B cell (primary cell): ENCODE measurements at places on chromosomes 7 and 10. TPM values are rescaled to one million over a fixed set of nuclear protein-coding genes. Genes with fewer than 3 reads are reported as not detected.
A peak's percentile ranks its signal among the peaks of the same experiment; 100 is the strongest.

- H3K27me3 ChIP-seq, result no peaks in the 10 kb centered on the region
- H3K27ac ChIP-seq, result no peak overlapping the region
- no peak for DNase-seq
- H3K36me3 ChIP-seq, result no peaks in the 10 kb centered on the region
- H3K4me1 ChIP-seq, result no peaks in the 10 kb centered on the region
- no peak overlapping the region for H3K4me3 ChIP-seq
Observed at GRCh38 chr7:112510001-112510742, 29.4 kb downstream of the LSMEM1 start.

DNA sequence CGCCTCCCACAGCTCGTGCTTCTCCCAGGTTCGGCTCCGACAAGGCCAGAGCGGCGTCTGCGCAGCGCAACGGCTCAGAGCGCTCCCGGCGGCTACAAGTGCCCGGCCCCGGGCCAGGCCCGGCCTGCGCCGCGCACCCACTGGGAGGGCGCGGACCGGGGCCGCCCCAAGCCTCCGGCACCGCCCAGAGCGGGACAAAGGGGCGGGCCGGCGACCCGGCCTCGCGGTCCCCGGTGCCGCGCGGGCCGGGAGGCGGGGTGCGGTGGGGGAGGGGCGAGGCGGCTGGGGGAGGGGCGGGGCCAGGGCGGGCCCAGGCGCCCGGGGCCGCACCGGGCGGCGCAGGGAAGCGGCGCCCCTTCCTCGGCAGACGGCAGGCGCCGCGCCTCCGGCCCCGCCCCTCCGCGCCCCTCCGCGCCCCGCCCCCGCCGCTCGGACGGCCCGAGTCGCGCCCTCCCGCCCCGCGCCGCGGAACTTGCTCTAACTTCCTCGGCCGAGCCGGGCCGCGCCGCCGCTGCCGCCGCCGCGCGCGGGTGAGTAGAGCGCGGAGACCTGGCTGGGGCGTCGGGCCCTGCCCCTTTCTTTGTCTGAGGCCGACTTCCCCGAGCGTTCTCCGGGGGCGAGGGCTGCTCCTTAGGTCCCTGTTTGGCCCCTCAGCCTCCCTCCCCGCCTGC lies at the start of gene TSPAN14:
Gene TSPAN14, plus strand, starts transcription at position 469 of the 671 bp plus-strand sequence. CDS start 34,924 bp downstream, outside the sequence.
- peaks cover 47% of the 10 kb centered on the region for H3K4me1 ChIP-seq
- peak; percentile 88 for DNase-seq
- H3K36me3 ChIP-seq, result no peaks in the 10 kb centered on the region
- H3K4me3 ChIP-seq, result peak within 1 kb of the TSS; percentile 77

DNA sequence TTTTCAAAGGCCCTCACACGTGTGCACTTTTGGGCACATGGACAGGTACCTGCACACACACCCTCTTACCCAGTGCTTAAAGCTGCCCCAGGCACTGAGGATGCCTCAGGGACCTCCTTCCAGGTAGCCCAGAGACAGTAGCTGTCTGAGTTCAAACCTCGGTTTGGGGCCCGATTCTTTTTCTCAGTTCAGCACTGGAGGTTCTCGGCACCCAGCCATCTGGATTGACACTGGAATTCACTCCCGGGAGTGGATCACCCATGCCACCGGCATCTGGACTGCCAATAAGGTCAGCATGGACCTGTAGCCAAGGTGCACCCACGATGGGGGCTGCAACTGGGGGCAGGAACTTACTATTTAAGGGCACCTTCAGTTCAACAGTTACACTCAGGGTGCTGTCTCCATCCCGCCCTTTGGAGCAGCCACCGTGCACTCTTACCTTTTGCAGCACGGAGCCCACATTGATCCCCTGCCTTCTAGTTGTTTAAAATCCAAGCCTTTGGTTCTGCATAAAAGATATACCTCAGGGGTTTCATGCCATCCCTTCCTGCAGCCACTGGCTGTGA lies 17.7 kb downstream of the CPA5 start:
- H3K27ac ChIP-seq, result no peak overlapping the region
- H3K36me3 ChIP-seq, result no peaks in the 10 kb centered on the region
- no peaks in the 10 kb centered on the region for H3K4me1 ChIP-seq
- DNase-seq, result no peak
- no peaks in the 10 kb centered on the region for H3K27me3 ChIP-seq

DNA sequence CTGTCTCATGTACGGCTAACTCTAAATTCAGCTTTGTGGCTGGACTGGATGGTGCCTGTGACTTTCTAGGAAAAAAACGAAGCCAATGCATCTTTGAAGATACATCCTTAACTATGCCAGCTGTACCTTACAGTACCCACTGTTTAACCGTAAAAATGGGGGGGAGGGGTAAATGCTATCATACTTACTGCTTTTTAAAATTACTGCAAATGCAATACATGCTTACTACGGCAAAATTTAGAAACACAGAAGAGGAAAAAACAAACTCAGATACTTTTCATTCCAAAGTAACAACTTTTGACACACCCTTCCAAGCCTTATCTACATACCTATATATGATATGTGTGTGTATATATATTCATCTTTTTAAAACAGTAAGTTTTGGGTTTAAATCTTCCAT lies 20.4 kb upstream of the GLCCI1 start:
- H3K36me3 ChIP-seq, result no peaks in the 10 kb centered on the region
- H3K27ac ChIP-seq, result no peak overlapping the region
- H3K27me3 ChIP-seq, result no peaks in the 10 kb centered on the region
- DNase-seq, result no peak

GRCh38 chr10:92965314-92965713 lies 95.3 kb upstream of the CYP26C1 start:
- H3K27me3 ChIP-seq, result no peaks in the 10 kb centered on the region
- DNase-seq, result peak; percentile 48
- peaks cover 6% of the 10 kb centered on the region for H3K36me3 ChIP-seq
- H3K4me1 ChIP-seq, result no peaks in the 10 kb centered on the region

DNA sequence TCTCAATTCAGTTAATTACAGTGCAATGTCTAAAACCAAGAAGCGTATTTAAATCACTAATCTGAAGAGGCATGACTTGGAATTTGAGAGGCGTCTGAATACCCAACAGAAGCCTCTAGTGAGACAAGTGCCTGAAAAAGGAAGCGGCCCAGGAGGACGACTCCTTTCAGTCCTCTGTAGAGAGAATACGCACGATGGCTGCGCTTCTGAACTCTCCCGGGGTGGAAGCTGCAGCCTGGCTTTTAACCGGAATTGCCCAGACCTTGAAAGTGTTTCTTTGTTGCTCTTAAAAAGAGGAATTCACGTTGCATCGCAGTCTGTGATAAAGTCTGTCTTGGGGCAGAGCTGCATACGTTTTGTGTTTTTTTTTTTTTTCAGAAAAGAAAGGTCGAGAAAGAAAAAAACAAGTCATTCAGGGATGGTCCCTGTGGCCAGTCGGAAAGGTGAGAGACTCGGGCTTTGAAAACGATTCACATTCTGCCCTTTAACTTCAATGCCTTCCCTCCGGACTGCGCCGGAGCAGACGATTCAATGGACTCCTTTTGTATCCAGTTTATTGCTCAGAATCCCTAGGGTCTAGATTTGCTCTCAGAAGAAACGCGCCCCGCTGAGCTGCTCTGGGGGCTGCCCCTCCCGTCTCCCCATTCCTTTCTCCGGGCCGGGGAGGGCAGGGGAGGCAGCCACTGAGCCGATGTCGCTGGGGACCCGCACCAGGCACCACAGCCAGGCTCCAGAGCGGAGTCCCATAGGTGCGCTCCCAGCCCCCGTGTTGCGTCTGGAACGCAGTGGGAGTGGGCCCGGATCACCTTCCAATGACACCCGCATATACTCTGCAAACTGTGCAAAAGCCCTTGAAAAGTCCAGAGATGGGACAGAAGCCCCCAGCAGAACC lies 994 bp upstream of the PTF1A start:
- H3K36me3 ChIP-seq, result no peaks in the 10 kb centered on the region
- H3K4me1 ChIP-seq, result no peaks in the 10 kb centered on the region
- no peak for DNase-seq
- H3K4me3 ChIP-seq, result no peak overlapping the region
- H3K27ac ChIP-seq, result no peak overlapping the region

DNA sequence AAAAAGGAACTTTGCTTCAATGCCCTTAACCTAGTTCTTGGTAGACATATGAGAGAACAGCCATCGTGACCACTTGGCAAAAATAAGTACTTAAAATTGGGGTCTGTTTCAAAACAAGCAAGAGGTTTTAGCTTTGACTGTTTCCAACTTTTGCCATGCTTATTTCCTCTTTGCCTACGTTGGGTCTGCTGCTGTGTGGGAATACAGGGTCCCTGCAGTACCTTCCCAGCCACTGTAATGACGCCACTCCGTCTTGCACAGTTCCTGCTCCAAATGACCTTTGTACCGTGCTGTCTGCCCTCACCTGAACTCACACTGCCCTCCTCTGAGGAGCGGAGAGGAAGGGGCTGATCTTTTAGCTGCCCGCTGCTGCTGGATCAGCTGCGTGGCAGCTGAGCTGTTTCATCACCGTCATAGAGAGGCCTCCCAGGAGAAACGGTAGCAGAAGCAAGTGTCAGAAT lies 133.1 kb downstream of the MAPK8 start:
- no peak for DNase-seq
- no peak overlapping the region for H3K27ac ChIP-seq
- H3K4me3 ChIP-seq, result no peak overlapping the region
- H3K4me1 ChIP-seq, result no peaks in the 10 kb centered on the region

DNA sequence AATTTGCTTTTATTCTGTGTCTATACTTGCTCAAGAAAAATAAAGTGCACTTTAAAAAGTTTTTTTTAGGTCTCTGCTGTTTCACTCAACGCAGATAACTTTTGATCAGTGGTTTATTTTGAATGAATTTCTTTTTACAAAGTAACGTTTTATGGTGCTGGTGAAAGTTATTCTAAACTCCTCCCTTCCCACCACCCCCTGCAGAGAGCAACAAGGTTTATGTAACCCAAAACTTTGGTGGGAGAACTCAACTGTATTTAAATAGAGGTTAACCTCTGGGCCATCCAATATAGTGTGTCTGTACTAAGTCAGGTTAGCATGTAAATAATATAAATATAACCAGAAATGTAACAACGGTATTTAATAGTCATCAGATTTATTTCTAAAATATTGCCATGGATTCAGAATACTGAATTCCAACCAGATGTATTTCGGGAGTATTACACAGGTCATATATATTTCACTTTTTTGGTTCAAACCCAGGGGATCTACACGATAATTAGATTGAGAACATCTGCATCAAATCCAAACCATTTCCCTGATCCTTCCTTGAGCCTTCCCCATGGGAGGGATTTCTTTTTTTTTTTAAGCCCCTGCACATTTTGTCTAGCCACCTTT lies 3.9 kb upstream of the CUX1 start:
- H3K4me3 ChIP-seq, result no peak overlapping the region
- no peak overlapping the region for H3K27ac ChIP-seq
- no peak for DNase-seq
- H3K27me3 ChIP-seq, result no peaks in the 10 kb centered on the region

DNA sequence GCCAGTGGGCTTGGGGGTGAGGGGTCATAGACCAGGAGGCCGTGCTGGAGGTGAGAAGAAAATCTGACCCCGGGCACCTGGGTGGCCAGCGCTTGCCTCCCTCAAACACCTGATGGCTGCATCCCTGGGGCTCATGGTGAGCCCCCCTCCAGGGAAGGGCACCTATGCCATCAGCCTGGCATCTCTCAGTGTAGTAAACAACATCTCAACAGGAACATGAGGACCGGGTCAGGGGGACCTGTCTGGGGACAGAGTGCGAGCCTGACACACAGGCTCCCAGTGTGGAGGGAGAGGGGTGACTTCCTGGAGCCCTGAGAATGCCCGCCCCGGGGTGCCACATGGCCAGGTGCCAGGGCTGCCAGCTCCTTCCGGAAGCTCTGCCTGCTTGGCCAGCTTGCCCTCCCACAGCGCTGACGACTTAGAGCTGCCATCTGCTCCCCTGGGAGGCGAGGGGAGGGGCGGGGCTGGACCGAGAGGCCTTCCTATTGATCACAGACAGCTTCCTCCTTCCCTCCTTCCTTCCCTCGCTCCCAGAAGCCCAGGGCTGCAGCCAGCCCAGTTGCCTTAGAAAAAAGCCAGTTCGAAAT lies 12.3 kb downstream of the STX1A start:
- H3K4me1 ChIP-seq, result peaks cover 18% of the 10 kb centered on the region
- no peak overlapping the region for H3K4me3 ChIP-seq
- H3K36me3 ChIP-seq, result no peaks in the 10 kb centered on the region
- peaks cover 10% of the 10 kb centered on the region for H3K27me3 ChIP-seq
- H3K27ac ChIP-seq, result no peak overlapping the region

DNA sequence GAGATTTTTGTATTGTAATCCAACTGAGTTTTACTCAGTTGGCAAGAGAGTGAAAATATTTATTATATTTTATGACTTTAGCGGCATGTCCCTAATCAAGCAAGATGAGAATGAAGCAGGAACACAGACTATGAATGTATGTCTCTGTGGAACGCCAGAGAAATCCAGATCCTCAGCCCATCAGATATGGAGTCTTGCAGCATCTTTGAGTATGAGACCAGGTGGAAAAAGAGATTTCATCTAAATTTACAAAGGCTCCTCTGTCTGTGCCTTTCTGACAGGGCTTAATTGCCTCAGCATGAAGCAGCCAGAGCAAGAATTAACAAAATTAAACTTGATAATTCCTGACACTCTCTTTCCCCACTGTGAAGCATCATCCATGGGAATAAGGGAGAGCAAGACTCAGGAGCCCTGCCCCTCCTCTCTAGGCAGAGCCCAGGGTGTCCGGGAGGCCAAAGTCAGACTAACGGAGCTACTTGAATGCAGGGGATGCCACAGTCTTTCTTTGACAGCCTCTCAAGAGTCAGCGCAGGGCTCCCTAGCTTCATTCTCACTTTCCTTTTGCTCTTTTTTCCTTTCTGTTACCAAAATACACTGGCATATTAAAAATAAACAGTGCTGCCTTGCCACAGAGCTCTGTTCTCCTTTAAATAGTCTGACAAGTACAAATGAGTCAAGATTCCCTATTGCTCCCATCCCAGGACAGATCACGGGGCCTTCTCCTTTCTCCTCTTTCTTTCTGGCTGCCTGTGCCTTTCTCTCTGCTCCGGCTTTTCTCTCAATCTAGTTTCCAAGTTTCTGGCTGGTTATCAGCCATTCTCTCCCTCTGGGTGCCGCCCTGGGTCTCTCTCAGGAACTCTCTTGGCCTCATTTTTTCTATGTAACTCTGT lies 132.2 kb upstream of the INHBA start:
- H3K36me3 ChIP-seq, result no peaks in the 10 kb centered on the region
- DNase-seq, result no peak
- H3K27me3 ChIP-seq, result no peaks in the 10 kb centered on the region
- H3K27ac ChIP-seq, result no peak overlapping the region

GRCh38 chr7:136617176-136617575 lies 251.3 kb upstream of the CHRM2 start:
- H3K4me3 ChIP-seq, result no peak overlapping the region
- H3K27me3 ChIP-seq, result no peaks in the 10 kb centered on the region
- no peak overlapping the region for H3K27ac ChIP-seq

KAZALD1 gene
- total RNA-seq, result 0.34 and 0.51 TPM in 2 replicates

GIMAP8 gene
- total RNA-seq, result 0.47 and 0.78 TPM in 2 replicates

AQP1 gene
- 0.10 TPM in 1 of 2 replicates, not detected in the other for total RNA-seq

CBX3 gene
- total RNA-seq, result 126 and 133 TPM in 2 replicates

ABCA13 gene
- total RNA-seq, result not detected in 2 replicates
